Stimulated activated CD4-positive, alpha-beta T cell treated with anti-CD3 and anti-CD28 coated beads, Interleukin-4, amount 100 ng/mL, for 24 hours (primary cell): ENCODE measurements at places on chromosomes 3 and 15.

- peak; percentile 14 for DNase-seq
Observed at GRCh38 chr3:197028728-197029510, 698 bp downstream of the MELTF start.

GRCh38 chr3:24299806-24300626, 194.6 kb downstream of the THRB start:
- DNase-seq, result no peak

- peak; percentile 64 for DNase-seq
Observed at GRCh38 chr15:73677146-73677607, 7.0 kb upstream of the CD276 start.

DNA sequence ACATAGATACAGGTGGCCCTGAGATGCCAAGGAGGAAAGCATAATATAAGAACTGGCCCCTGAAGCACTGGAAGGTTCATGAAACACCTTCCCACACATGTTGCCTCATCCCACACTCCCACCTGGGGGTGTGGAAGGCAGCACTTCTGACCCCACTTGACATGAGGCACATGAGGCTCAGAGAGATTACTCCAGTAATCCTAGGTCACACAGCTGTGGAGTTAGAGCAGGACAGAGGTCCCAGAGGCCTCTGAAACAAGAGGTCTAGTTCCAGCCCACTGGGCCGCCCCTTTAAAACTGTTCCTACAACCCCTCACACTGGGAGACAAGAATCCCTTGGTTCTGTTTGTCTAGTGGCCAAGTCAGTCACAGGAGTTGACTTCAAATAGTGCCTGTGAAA, 7.2 kb downstream of the SSUH2 start:
- DNase-seq, result no peak

- no peak for DNase-seq
Observed at GRCh38 chr15:27486051-27486450, 515.1 kb downstream of the GABRG3 start.

GRCh38 chr15:40338041-40338657, 2.6 kb downstream of the CCDC9B start:
- peak; percentile 84 for DNase-seq

- no peak for DNase-seq
Observed at GRCh38 chr3:158350971-158351370, 220.0 kb upstream of the MLF1 start.
